ENCODE measurements at places on chromosomes 1 and 21.
A peak's percentile ranks its signal among the peaks of the same experiment; 100 is the strongest.

- DNase-seq: no peak
These were observed 77.0 kb downstream of the MARK1 start for GRCh38 chr1:220604926-220605325.

GRCh38 chr1:98550076-98550475, 111.4 kb upstream of the SNX7 start:
- no peak for DNase-seq

DNA sequence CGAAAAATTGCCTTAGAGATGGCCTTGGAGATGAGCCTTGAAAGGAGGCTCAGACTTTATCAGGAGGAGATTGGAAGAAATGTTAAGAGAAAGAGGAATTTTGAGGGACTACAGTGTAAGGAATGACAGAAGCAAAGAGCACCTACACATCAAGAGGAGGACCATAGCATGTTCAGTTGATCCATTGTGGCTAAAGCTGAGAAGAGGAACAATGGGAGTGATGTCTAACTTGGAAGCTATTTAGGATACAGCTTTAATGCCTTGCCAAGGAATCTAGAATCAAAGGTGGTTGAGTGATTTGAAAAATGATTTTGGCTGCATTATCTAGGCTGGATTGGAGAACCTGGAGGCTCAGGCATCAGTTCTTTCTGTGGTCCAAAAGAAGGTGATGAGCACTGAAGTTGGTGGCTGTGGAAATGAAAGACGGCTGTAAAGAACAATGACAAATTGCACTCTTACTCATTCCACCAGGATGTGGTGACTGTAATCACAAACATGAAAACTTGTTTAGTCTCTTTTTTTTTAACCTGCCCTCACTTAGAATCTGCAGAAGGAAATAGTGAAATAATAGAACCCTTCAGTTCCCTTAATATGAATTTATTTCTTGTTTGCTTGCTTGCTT, 11.3 kb downstream of the FAM20B start:
- no peak for DNase-seq

DNA sequence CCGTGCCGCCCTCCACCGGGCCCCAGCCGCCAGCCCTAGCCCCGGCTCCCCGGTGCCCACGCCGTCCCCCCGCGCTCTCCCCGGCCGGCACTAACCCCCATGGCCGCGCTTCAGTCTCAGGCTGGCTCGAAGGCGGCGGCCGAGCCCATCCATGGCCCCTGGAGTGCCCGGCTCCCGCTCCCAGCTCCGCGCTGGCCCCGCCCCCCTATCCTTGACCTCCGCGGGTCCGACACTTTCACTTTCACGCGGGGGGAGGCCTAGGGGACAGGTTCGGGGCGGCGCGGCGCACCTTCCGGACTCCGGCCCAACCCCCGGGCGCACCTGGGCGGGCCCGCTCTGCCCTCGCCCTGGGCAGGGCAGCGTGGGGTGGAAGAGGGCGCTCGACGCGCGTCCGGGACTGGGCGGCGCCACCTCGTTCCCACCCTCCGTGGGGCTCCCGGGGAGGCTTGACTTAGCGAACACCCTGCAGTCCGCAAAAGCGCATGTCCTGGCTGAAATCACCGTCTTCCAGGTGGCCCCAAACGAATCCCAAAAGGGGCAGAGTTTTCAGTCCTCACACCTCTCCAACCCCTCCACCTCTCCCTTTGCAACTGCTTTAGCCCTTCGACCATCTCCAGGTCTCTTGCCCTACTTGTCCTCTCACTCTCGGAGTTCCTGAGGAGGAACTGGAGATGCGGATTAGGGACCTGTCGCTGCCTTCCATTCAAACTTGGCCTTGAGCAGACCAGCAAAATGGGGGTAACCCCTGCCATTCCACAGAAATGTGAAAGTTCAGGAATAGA, 3.9 kb upstream of the DENND2D start:
- no peak for DNase-seq

GRCh38 chr1:205248793-205249601, 21.3 kb downstream of the TMCC2 start:
- DNase-seq: no peak

DNA sequence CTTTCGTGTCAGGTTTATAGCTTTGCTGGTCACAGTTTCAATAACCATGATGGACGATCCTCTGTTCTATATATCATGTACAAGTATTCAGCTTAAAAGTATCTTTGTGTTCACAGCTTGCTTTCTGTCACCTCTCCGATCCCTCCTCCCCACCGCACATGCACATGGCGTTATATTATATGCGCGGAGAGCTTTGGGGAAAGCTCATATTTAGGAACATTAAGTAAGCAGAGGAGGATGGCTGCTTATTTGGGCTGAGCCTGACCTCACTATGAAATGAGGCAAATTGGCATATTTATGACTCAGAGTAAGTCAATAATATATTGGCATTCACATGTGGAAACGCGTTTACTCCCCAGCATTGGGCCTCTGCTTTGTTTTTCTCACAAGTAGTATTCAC, 360.5 kb downstream of the HLX start:
- no peak for DNase-seq

DNA sequence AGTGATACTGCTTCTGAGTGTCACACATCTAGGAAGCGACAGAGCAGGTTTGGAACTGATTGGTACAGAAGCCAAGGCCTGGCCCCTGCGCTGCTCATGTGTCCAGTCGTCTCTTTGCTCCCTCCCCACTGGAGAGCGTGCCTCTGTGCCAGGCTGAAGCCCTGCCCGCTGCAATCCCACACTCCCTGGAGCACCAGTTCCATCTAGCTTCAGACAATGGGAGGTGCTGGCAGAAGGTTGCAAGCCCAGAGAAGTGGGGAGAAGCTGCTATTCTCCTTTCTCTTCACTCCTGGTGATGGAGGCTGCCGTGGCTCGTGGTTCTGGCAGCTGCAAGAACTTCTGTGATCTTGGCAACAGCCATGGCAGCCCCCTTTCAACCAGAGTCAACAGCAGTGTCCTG, 250.9 kb downstream of the MATN1 start:
- DNase-seq: no peak

DNA sequence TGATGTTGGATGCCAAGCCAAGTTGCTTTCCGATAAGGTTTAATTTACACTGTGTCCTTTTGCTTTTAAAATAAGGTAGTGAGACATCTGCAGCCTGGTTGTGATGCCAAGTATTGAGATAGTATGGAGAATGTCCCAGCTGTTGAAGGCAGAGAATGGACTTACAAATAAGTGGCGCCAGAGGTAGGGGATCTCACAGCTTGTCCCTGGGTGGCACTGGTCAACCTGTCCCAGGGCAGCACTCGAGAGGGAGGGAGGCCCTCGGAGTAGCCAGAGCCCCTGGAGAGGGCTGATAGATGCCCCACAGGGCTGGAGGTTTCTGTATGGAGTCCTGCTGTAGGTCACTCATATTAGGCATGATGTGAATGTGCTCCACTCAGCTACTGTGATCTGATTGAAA, 98.5 kb downstream of the GALNT2 start:
- no peak for DNase-seq

DNA sequence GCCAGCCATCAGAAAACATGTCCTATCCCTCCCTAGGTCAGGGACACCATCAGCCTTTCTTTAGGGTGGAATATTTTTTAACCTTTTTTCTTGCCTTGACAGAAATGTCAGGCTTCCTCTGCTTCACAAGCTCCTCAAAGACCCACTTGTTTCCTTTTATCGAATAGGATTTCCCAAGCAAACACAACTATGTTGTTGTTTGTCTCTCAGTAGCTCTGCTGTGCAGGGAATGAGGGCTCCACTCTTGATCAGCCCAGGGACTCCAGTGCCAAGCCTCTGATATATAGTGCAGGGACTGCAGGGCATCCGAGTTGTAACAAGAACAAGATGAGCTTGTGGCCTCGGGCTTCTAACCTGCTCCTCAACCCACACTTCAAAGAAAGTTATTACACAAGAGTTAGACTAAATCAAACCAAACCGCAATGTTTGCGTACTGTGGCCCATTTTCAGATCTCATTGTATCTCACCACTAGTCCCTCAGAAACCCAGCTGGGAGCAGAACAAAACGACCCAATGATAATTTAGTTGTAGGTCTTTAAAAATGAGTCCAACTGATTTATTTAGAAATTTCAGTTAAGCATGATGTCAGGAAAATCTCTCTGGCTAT, 108.1 kb downstream of the ATG4C start:
- DNase-seq: no peak

GRCh38 chr1:150151291-150152181, 1.8 kb downstream of the PLEKHO1 start:
- DNase-seq: no peak

- DNase-seq: no peak
These were observed 36.9 kb upstream of the TARBP1 start for GRCh38 chr1:234515821-234516241.

DNA sequence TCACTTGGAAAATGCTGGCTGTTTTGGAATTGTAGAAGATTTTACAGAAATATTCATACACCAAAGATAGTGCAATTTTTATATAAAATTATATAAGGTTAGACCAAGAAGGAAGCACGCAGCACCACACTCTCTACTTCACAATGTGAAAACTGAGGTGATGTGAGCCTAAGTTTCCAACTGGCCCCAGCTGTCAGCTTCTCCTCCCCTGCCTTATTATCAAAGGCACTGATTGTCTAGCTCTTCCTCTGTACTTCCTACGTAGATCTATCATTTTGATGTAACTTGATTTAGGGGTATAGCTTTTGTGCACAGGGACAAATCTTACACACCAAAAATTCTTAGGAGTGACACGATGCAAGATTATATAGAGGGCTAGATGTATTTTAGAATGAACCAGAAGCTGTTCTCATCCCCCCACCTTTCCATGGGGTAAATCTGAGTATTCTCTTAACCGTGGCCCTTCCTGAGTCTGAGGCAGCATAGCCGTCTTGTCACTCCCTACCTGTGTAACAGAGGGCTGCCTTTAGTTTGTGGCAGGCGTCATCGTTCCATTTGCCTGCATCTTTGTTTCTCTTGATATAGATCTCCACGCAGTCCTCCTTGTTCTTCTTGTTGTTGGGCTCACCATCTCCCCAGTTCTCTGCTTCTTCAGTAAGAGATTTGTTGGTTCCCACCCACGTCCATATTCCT, 3.4 kb downstream of the SELL start:
- DNase-seq: no peak

- no peak for DNase-seq
These were observed 944.5 kb downstream of the KCNT2 start for GRCh38 chr1:195663549-195664280.

DNA sequence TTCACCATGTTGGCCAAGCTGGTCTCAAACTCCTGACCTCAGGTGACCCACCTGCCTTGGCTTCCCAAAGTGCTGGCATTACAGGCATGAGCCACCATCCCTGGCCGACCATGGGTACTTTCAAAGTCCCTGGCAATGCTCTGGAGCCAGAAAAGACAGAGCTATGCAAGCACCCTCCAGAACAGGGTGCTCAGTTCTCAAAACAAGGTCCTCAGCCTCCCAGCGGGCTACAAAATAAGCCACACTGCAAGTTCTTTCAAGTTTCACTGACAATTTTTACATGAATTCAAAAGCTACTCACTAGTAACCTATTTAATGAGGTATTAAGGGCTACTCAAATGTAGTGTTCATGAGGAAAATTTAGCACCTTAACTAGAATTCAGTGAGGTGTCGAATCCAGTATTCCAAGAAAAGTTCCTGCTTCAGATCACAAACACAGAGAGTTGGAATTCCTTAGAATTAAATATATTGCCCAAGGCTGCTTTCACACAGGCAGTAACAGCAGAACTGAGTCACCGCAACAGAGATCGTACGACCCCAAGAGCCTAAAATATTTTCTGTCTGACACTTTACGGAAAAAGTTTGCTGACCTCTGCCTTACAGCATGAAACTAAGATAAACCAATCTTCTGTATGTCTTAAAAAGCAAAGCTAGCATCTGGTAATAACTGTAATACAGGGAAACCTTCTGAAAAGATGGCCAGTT, 60.7 kb downstream of the HSF2BP start:
- DNase-seq: no peak

GRCh38 chr1:226702957-226703831, 35.9 kb downstream of the ITPKB start:
- peak; percentile 65 for DNase-seq

DNA sequence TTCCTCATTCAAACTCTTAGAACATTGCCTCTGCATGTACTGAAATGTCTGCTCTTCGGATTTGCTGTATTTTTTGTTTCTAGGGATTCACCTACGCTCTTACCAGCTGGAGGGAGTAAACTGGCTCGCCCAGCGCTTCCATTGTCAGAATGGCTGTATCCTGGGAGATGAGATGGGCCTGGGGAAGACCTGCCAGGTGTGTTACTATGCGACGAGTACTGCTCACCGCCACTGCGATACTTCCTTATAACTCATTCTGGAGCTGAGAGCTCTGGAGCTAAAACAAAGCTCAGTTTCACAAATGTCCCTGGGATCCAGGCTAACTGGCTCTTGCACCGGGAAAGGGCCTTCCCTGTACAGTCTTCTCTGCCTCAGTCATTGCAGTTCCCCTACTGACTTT, 10.1 kb downstream of the CHD1L start:
- no peak for DNase-seq

DNA sequence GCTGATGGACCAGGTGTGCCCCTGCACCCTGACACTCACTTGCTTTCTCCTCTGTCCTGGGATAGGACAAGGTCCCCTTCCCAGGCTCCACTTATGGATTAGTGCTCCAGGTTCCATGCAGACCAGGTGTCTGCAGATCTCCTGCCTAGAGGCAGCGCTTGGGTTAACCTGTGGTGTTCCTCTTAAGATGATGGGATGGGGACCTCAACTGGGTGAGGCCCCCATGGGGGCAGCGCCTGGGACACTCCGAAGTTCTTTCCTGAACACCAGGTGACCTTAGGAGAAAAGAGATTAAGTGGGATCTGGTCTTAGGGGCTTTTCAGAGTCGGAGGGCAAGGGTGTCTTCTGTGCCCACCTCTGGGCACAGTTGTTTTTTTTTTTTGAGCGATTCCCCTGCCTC, 21.2 kb downstream of the TNNT2 start:
- DNase-seq: no peak

- DNase-seq: no peak
These were observed 45.7 kb downstream of the TCEANC2 start for GRCh38 chr1:54099061-54099610.

DNA sequence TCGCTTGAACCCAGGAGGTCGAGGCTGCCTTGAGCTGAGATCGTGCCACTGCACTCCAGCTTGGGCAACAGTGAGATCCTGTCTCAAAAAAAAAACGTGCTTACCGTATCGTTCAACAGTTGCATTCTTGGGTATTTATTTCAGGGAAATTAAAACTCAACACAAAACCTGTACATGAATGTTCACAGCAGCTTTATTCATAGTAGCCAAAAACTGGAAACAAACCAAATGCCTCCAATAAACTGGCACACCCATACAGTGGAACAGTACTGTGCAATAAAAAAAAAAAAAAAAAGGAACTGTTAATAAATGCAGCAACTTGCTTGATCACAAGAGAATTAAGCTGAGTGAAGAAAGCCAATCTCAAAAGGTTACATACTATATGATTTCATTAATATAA, 6.7 kb downstream of the KHDRBS1 start:
- no peak for DNase-seq

DNA sequence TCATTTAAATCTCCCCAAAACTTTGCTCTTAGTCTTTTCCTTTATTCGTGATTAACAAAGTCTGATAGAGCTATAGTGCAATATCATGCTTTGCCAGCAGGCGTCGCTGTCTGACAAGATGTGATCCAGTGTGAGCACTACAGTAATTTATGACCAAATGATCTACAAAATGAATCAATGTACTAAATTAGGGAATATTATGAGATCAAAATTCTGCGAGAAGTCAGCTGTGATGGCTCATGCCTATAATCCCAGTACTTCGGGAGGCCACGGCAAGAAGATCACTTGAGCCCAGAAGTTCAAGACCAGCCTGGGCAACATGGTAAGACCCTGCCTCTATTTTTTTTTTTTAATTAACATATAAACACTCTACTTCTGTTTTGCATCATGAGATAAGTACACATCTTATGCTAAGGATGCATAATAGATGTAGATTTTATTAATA, 3.6 kb upstream of the SPSB1 start:
- peak; percentile 91 for DNase-seq

GRCh38 chr1:158689110-158689509, 2.6 kb upstream of the SPTA1 start:
- DNase-seq: no peak
